ENCODE measurements at places on chromosomes 11 and 22. TPM values are rescaled to one million over a fixed set of nuclear protein-coding genes. Genes with fewer than 3 reads are reported as not detected.

Gene TBX10
- not detected for total RNA-seq

Gene MS4A4E
- total RNA-seq: not detected

Gene MYO18B
- total RNA-seq: not detected

Gene OR8A1
- under 0.01 TPM for total RNA-seq

Gene SPDYC
- not detected for total RNA-seq

Gene OR5B21
- not detected for total RNA-seq

Gene CBLIF
- not detected for total RNA-seq

Gene C11orf91
- total RNA-seq: not detected

Gene RANBP1
- total RNA-seq: 247 TPM

Gene CYTH4
- total RNA-seq: not detected

Gene INPP5J
- 0.66 TPM for total RNA-seq

Gene TRPM5
- total RNA-seq: not detected

Gene OR52H1
- total RNA-seq: 1.0 TPM
